ENCODE measurements at places on chromosomes 5 and 9.

DNA sequence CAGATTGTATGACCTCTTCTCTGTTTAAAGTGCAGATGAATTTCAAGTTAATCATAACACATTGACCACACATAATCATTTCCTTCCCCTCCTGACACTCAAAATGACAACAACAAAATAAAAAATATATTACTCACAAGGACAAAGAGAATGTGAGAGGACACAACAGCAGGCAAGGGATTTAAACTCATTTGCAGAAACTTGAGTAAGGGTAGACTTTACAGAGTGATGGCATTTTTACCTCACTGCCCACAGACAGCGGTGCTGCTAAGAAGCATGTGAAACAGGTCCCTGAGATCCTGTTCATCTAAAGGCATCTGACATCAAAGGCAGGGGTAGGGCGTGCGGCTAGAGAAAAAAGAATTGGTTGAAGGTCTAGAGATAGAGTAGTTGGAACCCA, 99.0 kb downstream of the TRIM36 start:
- no peak for DNase-seq

GRCh38 chr9:137972988-137973470, 95.4 kb downstream of the CACNA1B start:
- no peak for DNase-seq

- DNase-seq = no peak
Observed at GRCh38 chr5:146310540-146310939, 28.1 kb upstream of the POU4F3 start.

DNA sequence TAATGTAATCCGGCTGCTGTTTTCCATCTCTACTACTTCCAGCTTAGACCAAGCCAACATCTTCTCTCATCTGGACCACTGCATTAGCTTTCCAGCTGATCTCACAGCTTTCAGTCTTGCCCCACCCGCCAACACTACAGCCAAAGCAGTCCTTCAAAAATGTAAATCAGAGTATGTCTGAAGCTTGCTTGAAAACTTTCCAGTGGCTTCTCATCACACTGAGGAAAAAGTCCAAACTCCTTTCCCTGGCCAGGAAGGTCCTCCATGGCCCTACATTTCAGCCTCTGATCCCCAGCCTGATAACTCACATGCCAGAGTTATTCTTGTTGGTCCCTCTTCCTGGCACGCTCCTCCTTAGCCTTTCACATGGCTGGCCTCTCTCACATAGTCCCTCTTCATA, 38.5 kb downstream of the TTC1 start:
- no peak for DNase-seq

DNA sequence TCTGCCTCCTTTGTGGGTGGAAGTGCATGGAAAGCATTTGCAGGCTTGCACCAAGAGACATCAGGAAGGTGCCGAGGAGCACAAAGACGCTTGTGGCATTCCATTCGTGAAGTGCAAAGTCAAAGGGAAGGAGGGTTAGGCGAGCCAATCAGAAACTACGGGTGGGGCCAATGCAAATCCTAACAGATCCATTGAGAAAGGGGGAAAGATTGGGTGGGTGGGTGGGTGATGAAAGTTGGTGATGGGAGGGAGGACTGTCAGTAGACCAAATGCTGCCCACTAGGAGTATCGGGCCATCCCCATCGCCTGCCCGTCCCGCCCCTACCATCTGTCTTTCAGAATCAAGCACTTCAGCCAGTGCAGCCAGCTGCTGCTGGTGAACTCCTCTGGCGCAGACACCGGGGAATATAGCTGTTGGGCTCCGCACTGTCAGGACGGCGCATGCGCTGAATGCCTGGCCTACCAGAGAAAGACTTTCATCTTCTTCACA, 17.1 kb upstream of the ANXA6 start:
- no peak for DNase-seq

DNA sequence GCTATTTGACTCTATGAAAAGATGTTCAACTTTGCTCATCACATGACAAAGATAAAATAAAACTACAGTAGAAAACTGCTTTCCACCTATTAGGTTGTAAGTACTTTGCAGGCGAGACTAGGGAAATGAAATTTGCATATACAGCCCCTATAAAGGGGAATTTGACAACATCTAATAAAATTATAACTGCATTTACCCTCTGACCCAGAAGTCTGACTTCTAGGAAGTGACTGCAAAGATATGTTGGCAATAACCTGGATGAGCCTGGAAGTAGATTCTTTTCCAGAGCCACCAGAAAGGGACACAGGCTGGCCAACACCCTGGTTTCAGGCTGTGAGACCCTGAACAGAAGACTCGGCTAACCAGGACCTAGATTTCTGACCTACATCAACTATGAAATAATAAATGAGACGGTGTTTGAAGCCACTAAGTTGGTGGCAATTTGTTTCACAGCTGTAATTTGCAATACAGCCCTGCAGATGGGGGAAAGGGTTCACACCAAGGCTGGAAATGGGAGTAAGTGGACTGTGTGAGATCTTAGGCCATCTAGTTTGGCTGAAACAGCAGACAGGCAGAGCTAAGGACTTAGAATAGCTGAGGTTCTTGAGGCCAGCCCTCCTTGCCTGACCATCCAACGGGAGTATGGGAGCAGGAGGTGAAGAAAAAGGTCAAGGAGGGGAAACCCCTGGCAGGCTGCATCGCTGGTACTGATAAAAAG, 106.6 kb downstream of the SIL1 start:
- DNase-seq = peak; percentile 44

- DNase-seq = no peak
Observed at GRCh38 chr5:1874771-1875220, 7.9 kb downstream of the IRX4 start.

- DNase-seq = peak; percentile 61
Observed at GRCh38 chr9:132673355-132673754, 3.1 kb downstream of the GTF3C4 start.

DNA sequence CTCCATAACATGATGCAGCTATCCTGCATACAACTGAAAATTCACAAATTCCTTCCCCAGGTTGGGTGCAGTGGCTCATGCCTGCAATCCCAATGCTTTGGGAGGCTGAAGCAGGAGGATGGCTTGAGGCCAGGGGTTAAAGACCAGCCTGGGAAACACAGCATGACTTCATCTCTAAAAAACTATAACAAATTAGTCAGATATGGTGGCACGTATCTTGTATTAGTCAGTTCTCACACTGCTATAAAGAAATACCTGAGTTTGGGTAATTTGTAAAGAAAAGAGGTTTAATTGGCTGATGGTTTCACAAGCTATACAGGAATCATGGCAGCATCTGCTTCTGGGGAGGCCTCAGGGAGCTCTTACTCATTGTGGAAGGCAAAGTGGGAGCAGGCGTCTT, 56.4 kb upstream of the DAPK1 start:
- peak; percentile 12 for DNase-seq

GRCh38 chr9:97307500-97308163, at the start of gene CCDC180:
CCDC180 (plus strand) TSS chr9:97307659; CDS start chr9:97308064, 405 bp downstream.
- peak; percentile 58 for DNase-seq

- DNase-seq = peak; percentile 62
Observed at GRCh38 chr5:180070756-180071530, 616 bp downstream of the RNF130 start.

GRCh38 chr5:167030500-167031120, 1260.8 kb upstream of the WWC1 start:
- DNase-seq = no peak

- DNase-seq = no peak
Observed at GRCh38 chr5:126373375-126374108, 49.7 kb upstream of the GRAMD2B start.

DNA sequence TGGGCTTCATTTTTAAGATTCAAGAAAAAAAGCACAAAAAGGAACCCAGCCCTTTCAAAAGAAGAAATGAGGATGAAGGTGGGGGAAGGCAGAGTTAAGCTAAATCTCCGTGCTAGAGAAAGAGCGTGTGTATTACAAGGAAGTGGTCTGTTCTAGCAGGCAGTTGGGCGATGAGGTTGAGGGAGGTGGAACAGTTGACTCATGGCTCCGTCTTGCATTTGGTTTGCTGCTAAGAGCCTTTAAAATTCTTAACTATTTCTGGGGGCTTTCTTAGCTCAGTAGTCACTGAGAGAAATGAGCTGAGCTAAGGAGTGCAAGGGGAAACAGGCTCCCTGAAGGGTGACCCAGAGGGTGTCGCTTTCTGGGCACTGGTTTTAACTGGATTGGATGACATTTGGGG, 117.4 kb downstream of the GCNT1 start:
- peak; percentile 76 for DNase-seq

- peak; percentile 64 for DNase-seq
Observed at GRCh38 chr9:109912082-109912582, 132.1 kb downstream of the PALM2AKAP2 start.

- no peak for DNase-seq
Observed at GRCh38 chr5:11973469-11973868, 69.2 kb upstream of the CTNND2 start.

DNA sequence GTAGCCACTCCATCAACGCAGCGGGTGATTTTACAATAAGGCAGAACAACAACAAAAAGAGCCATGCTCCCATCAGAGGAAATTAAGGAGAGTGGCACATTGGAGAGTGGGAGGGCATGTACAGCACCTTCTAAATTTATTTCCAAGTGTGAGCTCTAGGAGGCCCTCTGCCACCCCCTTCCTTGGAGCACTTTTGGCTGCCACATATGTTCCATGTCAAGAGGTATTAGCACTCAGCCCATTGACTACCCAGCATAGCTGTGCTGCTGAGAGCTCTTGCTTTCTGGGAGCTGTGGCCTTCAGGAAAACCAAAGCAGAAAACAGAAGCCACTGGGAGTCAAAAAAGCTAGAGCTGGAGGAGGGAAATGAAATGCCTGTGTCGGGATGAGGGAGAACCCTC, 200.2 kb upstream of the PANK3 start:
- DNase-seq = no peak

DNA sequence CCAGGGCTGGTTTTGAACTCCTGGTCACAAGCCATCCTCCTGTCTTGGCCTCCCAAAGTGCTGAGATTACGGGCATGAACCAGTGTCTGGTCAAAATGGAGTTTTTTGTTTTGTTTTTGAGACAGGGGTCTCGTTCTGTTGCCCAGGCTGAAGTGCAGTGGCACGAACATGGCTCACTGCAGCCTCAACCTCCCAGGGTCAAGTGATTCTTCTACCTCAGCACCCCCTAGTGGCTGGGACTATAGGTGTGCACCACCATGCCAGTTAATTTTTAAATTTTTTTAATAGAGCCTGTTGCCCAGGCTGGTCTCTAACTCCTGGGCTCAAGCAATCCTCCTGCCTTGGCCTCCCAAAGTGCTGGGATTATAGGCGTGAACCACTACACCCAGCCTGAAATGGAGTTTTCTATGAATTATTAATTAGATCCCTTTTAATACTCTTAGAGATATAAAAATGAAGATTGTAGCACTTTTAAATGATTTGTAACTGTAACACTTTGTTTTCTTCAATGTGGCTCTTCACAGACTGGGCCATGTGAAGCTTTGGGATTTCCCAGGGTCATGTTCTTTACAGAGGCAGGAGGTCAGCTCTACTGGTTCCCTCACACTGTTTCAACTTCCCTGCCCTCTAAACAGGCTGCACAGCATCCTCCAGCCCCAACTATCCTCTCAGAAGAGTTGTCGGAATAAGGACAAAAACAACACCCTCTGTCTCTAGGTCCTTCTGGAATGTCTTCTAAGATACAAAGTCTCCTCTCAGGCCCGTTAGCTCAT, 32.7 kb upstream of the SPARC start:
- DNase-seq = peak; percentile 74

DNA sequence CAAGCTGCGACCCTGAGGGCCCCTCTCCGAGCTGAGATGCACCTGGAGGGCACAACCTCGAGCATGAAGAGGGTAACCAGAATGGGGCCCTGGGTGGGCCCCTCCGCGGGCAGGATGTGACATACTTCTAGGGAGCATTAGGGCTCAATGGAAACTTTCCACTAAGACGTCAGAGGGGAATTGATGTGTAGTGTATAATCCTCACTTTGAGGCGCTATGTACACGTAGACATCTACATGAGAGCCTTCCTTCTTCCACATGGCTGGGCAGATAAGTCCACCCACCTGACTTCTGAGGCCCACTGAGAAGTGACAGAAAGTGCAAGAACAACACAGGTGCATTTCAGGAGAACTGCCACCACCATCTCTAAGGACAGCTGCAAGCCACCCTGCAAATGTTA, 61.0 kb downstream of the DAP start:
- no peak for DNase-seq

DNA sequence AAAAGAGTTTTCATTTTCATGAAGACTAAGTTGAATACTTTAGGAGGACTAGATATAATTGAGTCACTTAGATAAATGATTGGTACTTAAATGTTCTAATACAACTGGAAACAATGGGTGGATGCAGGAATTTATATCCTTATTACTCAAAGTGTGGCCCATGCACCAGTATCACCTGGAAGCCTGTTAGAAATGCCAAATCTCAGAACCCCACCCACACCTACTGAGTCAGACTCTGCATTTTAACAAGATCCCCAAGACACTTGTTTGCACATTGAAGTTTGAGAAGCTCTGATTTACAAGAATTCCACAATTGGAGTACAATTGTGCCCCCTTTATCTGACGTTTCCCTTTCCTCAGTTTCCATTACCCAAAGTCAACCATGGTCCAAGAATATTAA, 239.0 kb downstream of the AUH start:
- no peak for DNase-seq

- DNase-seq = no peak
Observed at GRCh38 chr9:108536836-108537601, 318.8 kb downstream of the ACTL7B start.

GRCh38 chr9:69028754-69029153, 6.8 kb upstream of the FXN start:
- DNase-seq = no peak

DNA sequence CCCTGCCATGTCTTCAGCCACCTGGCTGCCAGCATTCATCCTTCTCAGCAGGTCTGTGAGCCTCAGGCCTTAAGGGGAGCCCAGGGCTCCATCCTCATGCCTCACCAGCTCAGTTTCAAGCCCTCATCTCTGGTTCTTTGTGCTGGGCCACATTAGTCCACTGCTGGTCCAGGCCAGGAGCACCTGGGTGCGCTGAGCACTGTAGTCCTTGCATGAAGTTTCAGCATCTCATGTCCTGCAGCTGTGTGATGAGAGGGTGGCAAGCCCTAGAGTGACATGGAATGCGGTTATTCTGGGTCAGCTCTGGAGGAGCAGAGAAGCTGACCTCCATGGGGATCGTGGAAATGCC, 42.7 kb downstream of the COL5A1 start:
- no peak for DNase-seq

DNA sequence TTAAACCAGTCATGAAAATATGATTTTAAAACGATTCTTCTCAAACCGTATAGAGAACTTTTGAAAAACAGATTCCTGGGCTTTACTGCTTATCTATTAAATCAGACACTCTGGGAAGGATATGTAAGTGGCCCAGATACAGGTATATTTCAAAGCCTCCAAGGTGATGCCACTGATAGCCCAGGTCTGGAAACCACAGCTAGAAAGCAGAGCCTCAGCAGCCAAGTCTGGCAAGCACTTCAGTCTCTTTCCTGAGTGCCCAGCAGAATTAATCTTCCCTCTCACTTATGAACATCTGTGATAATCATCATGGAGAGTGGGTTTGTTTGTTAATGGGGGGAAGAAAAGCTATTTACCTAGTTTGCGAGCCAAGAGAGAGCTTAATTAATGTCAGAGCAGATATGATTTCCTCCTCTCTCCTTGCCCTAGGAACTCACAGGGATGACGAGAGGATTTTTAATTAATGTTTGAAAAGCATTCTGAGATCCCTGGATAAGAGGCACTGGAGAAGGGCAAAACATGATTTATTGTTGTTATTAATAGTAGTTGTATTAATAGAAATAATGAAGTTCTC, 368.4 kb downstream of the TLE1 start:
- DNase-seq = no peak
